ENCODE measurements at places on chromosomes 16 and 17.

DNA sequence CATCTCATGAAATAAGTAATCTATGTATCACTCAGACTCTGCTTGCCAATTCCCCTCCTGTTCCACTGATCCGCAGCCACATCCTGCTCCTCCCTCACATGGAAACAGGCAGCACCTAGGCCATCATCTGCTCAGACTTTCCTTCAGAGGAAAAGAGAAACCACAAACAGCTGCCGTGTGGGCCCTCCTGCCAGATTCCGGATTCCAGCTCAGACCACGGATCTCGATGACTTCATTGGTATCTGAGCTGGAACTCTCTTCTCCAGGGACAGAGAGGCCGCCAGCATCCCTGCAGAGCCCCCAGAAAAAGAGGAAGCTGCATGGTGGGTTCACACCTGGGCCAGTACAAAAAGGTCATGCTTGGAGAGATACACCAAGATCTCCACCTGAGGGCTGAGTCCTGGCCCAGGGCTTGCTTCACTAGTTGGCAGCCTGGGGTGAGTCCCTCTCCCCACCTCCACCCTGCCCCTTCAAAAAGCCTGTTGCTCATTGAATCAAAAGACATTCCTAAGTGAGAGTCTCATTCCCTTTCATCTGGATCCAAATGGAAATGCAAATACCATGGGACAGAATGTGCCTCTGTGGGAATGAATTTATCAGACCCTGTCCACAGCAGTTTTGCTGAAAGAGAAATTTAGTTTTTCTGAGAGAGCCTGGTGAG is 47.2 kb downstream of the HOXB1 start:
- DNase-seq = no peak

DNA sequence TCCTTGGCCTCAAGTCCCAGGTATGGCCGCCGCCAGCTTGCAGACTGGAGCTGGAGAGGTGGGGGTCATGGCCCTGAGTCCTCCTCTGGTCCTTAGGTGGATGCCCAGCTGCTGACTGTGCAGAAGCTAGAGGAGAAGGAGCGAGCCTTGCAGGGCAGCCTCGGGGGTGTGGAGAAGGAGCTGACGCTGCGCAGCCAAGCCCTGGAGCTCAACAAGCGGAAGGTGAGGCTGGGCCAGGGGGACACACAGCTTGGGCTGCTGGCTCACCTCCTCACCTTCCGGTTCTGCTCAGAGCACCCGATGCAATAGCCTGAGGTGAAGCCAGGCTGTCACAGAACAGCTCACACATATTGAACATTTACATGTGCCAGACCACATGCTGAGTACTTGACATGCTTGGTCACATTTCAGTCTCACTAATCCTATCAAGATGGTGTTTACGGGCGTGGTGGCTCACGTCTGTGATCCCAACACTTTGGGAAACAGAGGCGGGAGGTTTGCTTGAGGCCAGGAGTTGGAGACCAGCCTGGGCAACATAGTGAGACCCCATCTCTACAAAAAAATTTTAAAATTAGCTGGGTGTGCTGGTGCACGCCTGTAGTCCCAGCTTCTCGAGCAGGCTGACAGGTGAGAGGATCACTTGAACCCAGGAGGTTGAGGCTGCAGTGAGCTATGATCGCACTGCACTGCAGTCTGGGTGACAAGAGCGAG is 7.4 kb downstream of the RNF40 start:
- no peak for DNase-seq

GRCh38 chr16:58574895-58575294 is 54.7 kb downstream of the CNOT1 start:
- DNase-seq = no peak

DNA sequence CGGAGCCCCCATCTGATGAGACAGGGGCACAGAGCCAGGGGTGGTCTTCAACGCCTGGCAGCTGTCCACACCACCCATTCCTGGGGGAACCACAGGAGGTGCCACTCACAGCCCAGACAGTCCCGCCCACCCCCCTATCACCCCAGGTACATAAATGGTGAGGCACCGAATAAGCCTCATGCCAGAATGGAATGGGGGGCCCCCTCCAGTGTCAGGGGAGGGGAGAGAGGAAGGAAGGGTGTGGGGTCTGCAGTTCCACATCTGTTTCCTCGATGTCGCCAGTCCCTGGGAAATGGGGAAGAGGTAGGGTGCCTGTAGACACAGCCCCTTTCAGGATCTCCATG is 1.7 kb downstream of the TMC6 start:
- no peak for DNase-seq

DNA sequence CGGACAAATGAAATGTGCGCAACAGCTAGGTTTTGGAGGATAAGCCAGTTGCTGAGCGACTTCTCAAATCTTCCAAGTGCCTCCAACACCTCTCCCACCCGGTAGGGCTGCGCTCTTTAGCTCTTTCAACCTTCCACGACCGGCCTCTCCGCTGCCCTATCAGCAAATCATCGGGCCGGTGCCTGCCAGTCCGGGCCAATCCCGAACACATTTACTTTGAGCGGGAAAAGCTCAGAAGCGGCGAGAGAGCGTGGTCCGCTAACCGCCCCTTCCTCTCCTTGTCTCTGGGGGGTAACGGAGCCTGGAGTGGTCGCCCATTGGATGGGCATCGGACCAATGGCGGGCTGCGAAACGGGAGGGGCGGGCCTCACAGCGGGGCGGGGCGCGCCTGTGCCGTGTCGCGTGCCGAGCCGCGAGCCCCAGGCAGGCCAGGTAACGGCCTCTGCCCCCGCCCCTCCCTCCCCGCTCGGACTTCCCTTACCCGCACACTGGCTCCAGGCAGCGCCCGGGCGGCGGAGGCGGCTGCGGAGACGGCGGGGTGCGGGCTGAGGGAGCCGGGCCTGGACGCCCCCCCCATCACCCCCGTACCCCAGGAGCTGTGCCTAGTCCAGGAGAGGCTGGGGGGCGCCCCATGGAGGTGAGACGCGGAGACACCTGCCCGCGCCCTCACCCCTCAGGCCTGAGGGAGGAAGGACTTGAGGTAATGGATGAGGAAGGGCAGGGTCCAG is at the start of gene MEIOC:
Gene MEIOC, plus strand, starts transcription at position 486 of the 728 bp plus-strand sequence. Its CDS starts 146 bp downstream, at position 632.
- DNase-seq = no peak

- no peak for DNase-seq
Measured at GRCh38 chr17:2179615-2180295, 123.8 kb downstream of the SMG6 start.

GRCh38 chr16:1770328-1771187 is 785 bp downstream of the NME3 start:
- no peak for DNase-seq

- no peak for DNase-seq
Measured at GRCh38 chr16:68402748-68403040, 45.6 kb downstream of the SMPD3 start.

DNA sequence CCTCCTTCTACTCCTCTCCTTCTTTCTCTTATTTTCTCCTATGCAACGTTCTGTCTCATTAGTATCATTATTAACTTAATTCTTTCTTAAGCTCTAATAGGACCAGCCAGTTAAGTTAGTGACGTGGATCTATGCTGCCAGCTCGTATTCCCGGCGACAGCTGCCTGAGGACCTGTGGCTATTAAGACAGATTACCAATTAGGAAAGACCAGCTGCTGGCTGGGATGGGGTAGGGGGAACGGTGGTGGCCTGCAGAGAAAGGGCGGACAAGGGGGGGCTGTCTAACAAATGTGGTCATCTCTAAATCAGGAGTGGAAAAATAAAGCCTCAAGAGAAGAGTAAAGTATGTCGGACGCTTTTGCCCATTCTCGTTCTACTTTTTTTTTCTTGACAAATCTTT is 770 bp upstream of the MYH3 start:
- no peak for DNase-seq

DNA sequence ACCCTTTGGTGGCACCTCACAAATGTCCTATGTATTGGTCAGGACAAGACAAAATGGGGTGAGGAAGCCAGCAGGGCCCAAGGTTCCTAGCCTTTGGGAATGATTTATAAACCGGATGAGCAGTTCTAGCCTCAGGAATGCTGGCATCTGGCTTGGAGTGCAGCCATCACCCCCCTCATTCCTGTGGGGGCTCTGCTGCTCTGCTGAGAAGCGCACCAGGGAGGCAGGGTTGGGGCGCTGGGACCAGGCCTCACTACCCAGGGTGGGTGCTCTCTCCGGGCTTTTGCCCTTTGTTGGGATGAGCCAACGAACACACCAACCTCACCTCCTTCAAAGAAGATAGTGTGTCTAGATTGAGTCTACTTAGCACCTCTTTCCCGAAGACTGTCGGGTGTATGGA is 39.2 kb downstream of the TMEM11 start:
- DNase-seq = no peak

GRCh38 chr17:4083187-4083586 is 59.6 kb downstream of the ZZEF1 start:
- DNase-seq = no peak

- no peak for DNase-seq
Measured at GRCh38 chr17:82804442-82805191, 35.2 kb downstream of the ZNF750 start.

DNA sequence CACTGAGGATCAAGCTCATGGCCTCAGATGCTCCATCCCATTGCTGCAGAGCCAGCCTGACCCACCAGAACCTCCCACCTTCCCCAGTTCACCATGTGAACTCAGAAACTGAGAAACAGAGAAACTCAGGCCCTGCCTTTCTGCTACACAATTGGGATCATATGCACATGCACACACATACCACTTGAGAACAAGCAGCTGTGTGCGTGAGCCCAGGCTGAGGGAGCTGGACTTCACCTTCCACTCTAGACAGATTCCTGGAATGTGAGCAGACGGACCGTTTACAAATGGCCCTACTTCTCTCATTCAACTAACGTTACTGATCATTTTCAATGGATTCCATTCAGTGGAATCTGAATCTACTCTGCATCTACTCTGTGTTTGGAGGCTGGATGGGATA is 1.7 kb upstream of the SPEM2 start:
- DNase-seq = no peak

GRCh38 chr16:86319585-86320236 is 190.6 kb upstream of the FOXF1 start:
- no peak for DNase-seq

GRCh38 chr17:61368049-61368831 is 31.4 kb upstream of the TBX2 start:
- DNase-seq = no peak

- DNase-seq = no peak
Measured at GRCh38 chr16:60337671-60338070, 1603.6 kb upstream of the GOT2 start.
